Stimulated activated CD8-positive, alpha-beta memory T cell treated with anti-CD3 and anti-CD28 coated beads, Interleukin-15, amount 100 ng/mL, for 24 hours (primary cell): ENCODE measurements at places on chromosomes 6 and 20.

- DNase-seq = no peak
These were observed 20.1 kb upstream of the HLA-B start for GRCh38 chr6:31377029-31377428.

DNA sequence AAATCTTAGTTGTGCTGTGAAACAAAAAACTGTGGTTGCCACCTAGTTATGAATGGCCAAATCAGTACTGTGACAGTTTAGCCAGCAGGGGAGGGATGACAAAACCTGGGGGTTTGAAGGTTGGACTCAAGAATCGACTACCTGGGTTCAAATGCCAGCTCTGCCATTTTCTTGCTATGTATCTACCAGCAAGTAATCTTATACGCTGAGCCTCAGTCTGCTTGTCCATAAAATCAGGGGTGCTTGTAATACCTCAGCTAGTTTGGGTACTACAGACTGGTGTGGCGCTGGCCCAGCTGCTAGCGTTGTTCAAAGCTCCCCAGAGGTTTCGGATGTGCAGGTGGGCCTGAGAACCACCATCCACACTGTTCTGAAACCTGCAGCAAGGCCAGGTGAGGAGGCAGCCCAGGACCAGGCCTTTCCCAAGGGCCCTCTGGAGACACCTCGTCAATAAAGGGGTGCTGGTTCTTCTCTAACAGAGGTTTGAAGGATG, 40.4 kb downstream of the TRAM2 start:
- no peak for DNase-seq

DNA sequence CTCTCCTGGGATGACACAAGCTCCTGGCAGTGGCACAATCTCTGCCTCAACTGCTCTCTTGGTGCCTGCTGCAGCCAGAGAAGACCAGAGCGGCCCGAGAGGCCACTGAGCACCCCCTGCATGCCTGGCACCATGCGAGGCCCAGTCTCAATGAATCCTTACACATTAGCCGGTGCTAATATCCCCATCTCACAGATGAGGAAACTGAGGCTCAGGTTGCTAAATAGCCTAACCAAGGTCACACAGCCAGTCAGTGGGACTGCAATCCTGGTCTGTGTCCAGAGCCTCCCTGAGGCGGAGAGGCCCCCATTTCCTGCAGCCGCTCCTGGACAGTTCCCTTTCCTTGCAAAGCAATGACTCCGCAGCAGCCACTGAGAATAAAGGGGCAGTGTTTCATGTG, 81.2 kb downstream of the GRM4 start:
- DNase-seq = no peak

GRCh38 chr6:137808836-137809315, 58.2 kb upstream of the TNFAIP3 start:
- DNase-seq = no peak

DNA sequence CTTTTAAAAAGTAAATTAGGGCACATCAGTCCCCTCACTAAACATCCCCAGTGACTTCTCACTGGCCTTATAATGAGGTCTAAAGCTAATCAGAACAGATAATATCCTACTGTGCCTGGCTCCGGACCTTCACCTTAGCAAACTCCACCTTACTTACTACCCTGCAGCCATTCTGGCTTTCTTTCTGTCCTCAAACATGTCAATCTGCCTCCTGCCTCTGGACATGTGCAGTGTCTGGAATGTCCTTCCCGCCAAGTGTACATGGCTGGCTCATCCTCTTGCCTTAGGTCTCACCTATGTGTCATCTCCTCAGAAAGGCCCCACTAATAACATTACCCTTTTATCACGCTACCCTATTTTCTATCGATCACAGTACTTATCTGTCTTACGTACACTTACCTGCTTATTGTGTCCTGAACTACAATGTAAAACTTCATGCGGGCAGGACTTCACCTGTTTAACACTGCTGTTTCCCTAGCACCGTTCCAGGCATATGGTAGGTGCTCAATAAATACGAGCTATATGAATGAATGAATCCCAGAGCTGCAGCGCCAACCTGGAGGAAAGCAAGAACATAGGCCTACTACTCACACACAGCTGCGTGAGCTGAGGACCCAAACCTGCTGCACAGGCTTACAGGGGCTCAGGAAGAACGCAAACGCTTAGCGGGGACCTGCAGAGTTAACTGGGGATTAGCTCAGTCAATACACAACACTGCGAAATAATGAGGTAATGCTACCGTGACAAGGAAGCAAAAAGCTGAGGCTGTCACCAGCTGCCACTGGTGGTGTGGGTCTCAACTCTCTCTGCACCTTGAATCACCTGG, 991 bp downstream of the UQCC2 start:
- no peak for DNase-seq

- no peak for DNase-seq
These were observed 17.1 kb downstream of the MYLIP start for GRCh38 chr6:16146028-16146427.

DNA sequence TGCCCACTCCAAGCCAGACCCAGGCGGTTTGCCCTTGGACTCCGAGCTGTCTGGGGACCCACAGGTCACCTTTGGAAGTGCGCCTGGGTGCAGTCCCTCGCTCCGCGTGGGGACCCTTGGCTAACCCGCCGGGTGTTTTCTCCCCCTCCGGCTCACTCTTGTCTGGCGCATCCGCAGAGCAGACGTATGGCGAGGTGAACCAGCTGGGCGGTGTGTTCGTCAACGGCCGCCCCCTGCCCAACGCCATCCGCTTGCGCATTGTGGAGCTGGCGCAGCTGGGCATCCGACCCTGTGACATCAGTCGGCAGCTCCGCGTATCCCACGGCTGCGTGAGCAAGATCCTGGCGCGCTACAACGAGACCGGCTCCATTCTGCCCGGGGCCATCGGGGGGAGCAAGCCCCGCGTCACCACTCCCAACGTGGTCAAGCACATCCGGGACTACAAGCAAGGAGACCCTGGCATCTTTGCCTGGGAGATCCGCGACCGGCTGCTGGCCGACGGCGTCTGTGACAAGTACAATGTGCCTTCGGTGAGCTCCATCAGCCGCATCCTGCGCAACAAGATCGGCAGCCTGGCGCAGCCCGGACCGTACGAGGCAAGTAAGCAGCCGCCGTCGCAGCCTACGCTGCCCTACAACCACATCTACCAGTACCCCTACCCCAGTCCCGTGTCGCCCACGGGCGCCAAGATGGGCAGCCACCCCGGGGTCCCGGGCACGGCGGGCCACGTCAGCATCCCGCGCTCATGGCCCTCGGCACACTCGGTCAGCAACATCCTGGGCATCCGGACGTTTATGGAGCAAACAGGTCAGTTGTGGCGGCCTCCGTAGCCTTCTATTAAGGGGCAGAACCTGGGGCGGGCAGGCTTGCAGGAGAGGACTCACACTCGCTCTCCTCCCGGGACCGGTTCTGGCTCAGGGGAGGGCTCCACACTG, 1.1 kb downstream of the PAX1 start:
- DNase-seq = no peak

- DNase-seq = no peak
These were observed 4.8 kb downstream of the HELZ2 start for GRCh38 chr20:63568986-63569949.

DNA sequence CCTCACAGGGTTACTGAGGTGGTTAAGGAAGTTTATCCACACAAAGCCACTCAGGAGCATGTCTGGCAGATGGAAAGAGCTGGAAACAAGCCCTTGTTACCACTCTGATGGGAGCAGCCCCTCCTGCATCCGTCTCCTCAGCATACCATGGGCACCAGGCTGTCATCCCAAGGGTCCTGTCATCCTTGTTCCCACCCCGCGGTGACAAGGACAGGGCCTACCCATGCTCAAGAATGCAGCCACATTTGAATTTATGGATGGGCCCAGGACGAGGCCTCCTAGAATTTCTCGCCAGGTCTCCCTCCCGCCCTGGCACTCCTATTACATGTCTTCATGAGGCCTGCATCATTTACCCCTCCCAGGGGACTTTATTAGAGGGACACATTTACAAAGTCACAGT, 60.0 kb downstream of the NPEPL1 start:
- no peak for DNase-seq

- DNase-seq = no peak
These were observed 31.3 kb downstream of the RARS2 start for GRCh38 chr6:87558446-87558845.

DNA sequence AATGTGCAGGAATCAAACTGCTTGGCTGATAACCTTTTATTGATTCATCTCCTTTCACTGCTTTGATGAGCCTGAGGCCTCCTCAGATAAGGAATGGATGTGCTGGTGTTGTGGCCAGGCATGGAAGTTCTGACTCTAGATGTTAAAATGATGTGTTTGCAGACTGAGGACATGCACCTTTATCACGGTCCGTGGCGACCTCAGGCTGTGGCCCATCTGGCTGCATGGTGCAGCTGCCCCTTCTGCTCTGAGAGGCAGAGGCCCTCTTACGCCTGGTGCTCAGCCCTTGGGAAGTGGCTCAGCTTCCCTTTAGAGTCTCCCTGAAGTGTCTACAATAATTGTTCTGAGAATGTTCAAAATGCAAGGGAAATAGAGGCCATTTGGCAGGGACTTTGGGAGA, 26.2 kb downstream of the CDH4 start:
- no peak for DNase-seq

- no peak for DNase-seq
These were observed 157.2 kb downstream of the SIM1 start for GRCh38 chr6:100307561-100307960.

GRCh38 chr6:71080133-71080532, 123.3 kb upstream of the B3GAT2 start:
- DNase-seq = no peak

GRCh38 chr6:113978084-113978675, 7.2 kb upstream of the HDAC2 start:
- no peak for DNase-seq

DNA sequence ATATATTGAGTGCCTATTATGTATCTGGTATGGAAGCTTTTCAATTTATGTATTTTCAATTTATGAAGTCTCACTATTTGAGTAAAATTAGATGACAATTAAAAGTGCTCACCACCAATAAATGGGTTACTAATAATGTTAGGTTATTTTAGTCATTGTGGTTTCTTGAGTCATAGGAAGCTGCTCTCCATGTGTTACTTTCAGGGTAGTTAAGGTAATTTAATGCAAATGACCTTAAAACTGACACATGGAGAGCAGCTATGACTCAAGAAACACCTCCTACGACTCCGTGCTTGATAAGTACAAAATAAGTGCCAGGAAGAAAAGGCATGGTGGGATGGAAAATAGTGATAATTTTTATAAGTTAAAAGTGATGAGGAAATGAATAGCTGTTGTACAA, 16.5 kb upstream of the TINAG start:
- no peak for DNase-seq

GRCh38 chr6:126072172-126072571, 85.8 kb downstream of the TRMT11 start:
- DNase-seq = no peak

- no peak for DNase-seq
These were observed 7.7 kb upstream of the KLHL31 start for GRCh38 chr6:53673162-53673727.

GRCh38 chr20:11366660-11367059, 551.0 kb upstream of the BTBD3 start:
- DNase-seq = no peak

GRCh38 chr20:823574-823902, 10.0 kb upstream of the FAM110A start:
- no peak for DNase-seq

- DNase-seq = no peak
These were observed 127.6 kb upstream of the FAM184A start for GRCh38 chr6:119205911-119206618.

- no peak for DNase-seq
These were observed 687.7 kb upstream of the MARCKS start for GRCh38 chr6:113169484-113169883.

DNA sequence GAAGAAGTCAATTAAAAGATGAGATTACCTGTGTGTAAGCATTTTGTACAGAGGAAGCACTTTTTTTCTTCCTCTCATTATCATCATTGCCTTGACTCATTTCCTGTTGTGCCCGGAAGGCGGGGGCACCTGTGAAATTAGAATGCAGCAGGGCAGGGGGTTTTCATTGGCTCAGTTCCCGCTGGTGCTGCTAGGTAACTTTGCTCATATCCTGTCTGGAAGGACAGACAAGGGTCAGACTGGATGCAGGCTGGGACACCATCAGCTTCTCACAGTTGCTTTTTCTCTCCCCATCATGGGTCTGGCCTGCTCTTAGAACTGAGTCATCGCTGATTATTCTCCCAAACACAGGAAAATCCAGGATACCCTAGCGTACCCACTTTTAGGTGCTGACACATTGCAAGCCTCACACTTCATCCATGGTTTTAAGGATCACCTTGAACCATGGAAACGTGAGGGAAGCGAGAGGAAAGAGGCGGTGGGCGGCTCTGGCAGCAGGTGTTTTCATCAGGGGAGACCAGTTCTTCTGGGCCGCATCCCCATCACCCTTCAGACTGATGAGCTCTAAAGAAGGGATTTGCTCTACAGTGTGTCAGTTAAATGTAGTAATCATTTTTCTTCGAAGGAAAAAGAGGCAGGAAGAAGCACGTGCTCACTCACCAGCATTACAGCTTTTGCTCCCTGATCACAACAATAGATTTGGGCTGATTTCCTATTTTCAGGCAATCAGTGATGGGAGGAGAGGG, 195.7 kb upstream of the SASH1 start:
- no peak for DNase-seq

- DNase-seq = no peak
These were observed 68.6 kb downstream of the ARHGAP18 start for GRCh38 chr6:129641344-129641743.
